Ovary (tissue), 10 donors: ENCODE measurements at places on chromosomes 11 and 22. TPM values are rescaled to one million over a fixed set of nuclear protein-coding genes. Genes with fewer than 3 reads are reported as not detected.

ELMOD1 gene
- 0.17 TPM for polyA plus RNA-seq

PACSIN3 gene
- 25.7 TPM for polyA plus RNA-seq

C22orf31 gene
- polyA plus RNA-seq = 0.20 TPM

SYT13 gene
- not detected for polyA plus RNA-seq

- DNase-seq = no peak
These were observed 288.1 kb upstream of the SORL1-AS1 start for GRCh38 chr11:121740902-121741301.

ABCG4 gene
- 0.06 TPM for polyA plus RNA-seq

DNA sequence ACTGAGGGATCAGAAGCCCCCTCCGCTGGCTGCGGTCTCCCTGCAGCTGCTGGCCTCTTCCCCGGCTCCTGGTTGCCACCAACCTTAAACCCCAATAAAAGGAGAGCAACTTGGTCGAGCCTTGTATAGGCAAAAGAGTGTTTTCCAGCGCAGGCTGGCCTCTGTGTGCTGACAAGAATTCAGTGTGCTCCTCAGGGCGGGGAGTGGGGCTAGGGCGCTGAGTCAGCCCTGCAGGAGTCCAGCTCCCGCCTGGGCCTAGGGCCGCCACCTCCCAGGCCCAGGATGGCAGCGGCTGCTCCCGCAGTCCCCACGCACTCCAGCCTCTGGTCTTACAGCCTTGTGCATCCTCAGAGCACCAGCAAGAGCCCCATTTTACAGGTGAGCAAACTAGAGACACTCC is at the start of gene SHISAL1:
Gene SHISAL1, minus strand, starts transcription at position 186 of the 400 bp plus-strand sequence. CDS start 12,006 bp downstream, outside the sequence.
- no peak for DNase-seq

- DNase-seq = no peak
These were observed 3.8 kb upstream of the CCDC86 start for GRCh38 chr11:60838132-60838531.

GRCh38 chr11:128942817-128943427 is at the start of gene TP53AIP1:
TP53AIP1 (minus strand) TSS chr11:128942871; CDS start chr11:128937818, 5,053 bp downstream.
- DNase-seq = no peak

GRCh38 chr11:113977701-113978100 is 2.8 kb downstream of the HTR3A start:
- DNase-seq = no peak

DNA sequence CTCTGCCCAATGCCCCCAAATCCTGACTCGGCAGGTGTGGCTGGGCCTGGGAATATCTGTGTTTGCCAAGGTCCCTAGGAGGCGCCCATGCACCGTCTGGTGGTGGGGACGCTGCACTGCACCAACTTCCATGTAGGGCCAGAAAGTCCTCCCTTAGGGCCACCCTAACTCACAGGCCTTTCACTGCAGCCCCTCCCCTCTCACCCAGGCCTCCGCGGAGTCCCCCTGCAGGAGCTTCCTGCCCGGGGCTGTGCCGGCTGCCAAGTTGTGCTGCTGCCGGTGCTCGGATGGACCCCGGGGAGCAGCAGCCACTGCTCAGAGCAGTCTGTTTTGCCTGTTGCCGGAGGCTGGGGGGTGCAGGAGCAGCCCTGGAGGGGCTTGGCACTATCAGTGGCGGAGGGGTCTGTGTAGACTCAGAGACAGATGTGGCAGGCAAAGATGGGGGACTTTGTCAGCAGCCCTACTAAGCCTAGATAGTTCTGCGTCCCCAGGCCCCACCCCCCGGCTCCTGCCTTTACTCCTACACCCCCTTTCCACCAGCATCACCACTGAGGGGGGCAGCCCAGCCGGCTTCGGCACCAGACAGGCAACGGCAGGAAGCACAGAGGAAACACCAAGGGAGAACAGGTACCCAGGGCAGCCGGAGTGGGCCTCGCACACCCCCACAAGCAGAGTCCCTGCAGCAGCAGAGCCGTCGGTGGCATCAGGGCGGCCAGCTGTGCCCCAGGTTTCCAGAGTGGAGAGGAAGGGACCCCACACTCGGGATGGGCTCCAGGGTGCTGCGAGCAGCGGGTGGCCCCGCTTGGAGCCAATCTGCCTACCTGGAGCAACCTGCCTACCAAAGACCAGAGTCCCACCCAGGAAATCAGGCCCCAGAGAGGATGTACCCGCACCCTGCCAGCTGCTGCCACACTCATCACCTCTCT is 124.3 kb downstream of the TRIM29 start:
- no peak for DNase-seq

EHF gene
- polyA plus RNA-seq = 0.06 TPM

DNA sequence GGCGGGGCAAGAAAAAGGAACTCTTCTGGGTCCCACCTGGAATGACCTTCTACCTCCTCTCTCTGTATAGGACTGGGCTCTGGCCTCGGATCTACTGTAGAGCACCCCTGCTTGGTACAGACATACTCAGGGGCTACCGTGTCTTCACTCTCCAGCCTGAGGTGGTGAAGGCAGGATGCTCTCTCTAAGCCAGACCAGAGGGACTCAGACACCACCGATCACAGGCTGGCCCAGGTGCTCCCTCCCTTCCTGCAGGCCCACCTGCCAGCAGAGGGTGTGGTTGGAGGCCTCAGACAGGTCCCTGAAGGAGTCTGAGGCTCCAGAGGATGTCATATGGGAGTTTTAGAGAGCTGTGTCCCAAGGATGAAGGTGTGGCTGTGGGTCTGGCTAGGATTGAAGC is 4.1 kb downstream of the NHERF4 start:
- no peak for DNase-seq

- DNase-seq = no peak
These were observed 292.2 kb downstream of the ST3GAL4 start for GRCh38 chr11:126647735-126648134.

DNA sequence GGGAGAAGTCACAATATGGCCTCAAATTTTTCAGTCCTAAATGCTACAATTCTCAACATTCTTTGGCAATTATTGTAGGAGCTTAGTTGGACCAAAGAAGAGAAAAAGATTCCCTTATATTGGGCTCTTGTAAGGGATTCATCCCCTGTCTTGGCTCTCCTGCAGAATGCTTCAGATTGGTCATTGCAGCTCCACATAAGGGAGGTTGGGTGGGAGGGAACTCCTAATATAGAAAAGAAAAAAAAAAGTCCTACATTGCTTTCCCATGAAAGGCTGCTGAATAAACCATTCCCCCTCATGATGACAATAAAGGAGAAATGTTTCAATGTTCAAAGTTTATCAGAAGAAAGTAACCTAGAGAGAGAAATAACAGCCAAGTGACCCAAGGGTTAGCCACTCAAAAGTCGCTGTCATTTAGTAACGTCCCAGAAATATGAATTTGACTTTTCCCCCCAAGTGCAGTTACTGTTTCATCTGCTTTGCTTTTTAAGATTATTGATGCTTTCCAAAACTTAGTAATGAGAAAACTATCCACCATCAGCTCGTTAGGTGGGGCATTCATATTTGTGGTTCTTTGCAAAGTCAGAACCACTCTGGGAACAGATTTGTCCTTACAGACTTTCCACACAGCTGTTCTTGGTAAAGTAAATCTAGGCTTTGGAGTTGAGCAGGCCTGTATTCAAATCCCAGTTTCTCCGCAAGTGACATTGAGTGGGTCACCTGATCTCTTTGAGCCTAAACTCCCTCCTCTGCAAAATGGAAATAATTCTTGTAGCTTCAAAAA is 5.0 kb upstream of the SLC1A2 start:
- DNase-seq = no peak

NCF4 gene
- 4.6 TPM for polyA plus RNA-seq

DNA sequence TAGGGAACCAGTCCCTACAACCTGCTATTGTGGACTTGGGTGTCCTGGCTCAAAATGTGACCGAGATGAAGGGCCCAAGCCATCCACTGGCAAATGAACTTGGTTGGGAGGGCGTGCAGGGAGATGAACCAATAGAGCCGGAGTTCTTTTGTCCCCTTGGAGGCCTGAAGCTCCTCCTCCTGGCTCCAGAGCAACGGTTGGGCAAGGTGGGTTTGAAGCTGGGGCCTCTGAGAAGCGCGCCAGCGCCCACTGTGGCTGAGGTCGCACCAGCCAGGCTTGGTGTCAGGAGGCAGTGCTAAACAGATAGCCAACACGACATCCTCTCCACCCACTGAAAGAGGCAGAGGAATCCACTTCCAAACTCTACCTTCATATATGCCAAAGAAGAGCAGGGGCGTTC is 36.0 kb upstream of the PACSIN2 start:
- DNase-seq = no peak

GRCh38 chr11:57338142-57338541 is at the start of gene P2RX3:
P2RX3 (plus strand) TSS chr11:57338352; CDS start chr11:57338551, 199 bp downstream.
- DNase-seq = no peak

SCUBE1 gene
- polyA plus RNA-seq = 11.1 TPM

LRRC74B gene
- 0.02 TPM for polyA plus RNA-seq

- no peak for DNase-seq
These were observed 95.8 kb upstream of the CHORDC1 start for GRCh38 chr11:90318651-90319050.

DNA sequence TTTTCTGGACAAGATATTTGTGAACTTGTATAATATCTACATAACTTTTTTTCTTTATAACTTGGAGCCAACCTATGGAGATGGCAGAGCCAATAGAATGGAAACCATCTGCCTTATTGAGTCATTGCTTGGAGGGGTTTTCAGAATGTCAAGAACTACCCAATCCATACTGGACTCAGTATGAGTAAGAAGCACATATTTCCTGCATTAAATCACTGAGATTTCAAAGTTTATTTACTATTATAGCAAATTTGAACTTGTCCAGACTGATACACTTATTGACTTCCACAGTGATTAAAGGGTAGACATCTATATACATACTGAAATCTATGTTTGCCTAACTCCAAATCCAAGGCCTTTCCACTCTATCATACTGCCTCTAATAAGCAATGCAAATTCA is 704.0 kb downstream of the KCNA4 start:
- no peak for DNase-seq

- DNase-seq = no peak
These were observed 97.1 kb upstream of the CARD18 start for GRCh38 chr11:105236664-105237063.

BAIAP2L2 gene
- 1.7 TPM for polyA plus RNA-seq

F2 gene
- polyA plus RNA-seq = 0.10 TPM

GALNT18 gene
- 13.2 TPM for polyA plus RNA-seq

STIP1 gene
- polyA plus RNA-seq = 238 TPM

- DNase-seq = no peak
These were observed 39.1 kb upstream of the POU2AF2 start for GRCh38 chr11:111206472-111206871.

DNA sequence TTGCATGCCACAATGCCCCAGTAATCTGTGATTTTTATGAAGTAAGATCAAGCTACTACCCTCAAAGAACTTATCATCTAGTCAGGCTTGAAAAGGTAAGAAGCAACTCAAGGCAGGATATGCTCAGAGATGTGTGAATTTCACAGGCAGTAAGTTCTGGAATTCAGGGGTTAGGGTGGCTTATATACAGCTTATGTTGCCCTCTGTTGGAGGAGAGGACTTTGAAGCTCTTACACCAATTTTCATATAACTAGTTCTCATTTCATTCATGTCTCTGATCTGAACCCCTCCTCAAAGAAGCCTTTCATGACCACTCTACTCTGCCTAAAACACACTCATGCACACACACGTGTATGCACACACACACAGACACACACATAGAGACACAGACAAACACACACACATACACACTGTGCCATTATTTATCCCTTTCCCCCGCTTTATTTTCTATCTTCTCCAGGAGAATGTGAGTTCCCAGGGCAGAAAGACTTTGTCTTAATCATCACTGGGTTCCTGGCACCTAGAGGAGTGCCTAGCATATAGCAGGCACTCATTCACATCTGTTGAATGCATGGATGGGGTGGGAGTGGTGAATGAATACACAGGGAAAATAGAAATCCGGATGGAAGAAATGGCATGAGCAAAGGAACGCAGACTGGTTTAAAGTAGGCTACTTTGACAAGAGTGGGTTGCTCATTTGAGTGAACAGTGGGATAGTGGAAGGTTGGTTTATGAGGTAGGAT is 220.7 kb upstream of the ZBED5 start:
- no peak for DNase-seq

GRCh38 chr11:46352063-46352841 is 5.0 kb downstream of the DGKZ start:
- DNase-seq = peak; percentile 69

DNA sequence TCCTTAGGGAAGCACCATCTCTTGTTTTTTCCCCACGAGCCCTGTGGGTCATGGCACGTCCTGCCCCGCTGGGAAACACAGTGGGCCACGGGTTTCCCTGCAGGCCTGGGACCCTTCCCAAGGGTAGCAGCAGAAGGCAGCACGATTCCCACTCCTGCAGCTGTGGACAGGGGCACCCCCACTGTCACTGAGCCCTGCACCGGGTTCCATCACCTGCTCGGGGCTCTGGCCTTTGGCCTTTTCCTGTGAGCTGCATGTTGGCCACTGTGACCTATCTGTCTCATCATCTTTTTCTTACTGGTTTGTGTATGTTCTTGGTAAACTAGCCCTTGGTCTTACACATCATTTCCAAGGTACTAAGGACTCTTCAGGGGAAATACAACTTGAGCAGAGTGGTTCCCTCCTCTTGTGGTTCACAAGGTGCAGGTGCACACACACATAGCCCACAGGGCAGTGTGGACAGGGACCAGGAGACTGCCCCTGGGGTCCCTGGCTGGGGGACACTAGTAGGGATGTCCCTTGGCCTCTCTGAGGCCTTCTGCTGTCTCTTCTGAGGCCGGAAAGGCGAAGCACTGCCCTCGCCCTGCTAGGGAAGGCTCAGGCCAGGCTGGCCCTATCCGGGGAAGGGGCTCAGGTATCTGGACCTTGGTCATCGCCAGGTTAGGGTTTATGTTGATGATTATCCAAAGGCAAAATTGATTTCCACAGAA is 19.0 kb upstream of the TXNRD2 start:
- DNase-seq = no peak

DNA sequence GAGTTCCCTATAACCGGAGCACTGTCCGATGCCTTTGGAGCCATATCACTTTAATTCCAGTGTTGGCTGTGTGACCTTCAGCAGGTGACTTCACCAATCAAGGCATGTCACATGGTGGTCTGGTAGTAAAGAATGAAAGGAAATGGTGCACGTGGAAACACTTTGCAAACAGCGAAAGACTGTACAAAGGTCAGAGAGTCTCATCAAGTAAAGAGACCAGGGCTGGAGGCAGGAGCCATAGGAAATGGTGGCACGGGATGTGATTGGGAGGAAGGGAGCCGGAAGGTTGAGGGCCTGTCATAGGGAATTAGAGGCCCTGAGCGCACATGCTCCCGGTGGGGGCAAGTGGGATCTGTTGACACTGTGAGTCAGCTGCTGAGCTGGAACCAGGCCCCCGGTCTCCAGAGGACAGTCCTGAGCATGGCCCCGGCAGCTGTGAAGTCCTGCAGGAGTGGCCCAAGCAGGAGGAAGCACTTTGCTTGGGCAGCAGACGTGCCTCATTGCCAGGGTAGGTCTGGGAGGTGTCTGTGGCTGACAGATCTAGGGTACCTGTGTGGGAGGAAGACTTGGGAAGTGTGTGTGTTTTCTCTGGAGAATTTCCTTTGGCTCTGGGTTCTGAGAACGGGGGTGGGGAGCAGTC is 2.0 kb downstream of the DAGLA start:
- no peak for DNase-seq

DNA sequence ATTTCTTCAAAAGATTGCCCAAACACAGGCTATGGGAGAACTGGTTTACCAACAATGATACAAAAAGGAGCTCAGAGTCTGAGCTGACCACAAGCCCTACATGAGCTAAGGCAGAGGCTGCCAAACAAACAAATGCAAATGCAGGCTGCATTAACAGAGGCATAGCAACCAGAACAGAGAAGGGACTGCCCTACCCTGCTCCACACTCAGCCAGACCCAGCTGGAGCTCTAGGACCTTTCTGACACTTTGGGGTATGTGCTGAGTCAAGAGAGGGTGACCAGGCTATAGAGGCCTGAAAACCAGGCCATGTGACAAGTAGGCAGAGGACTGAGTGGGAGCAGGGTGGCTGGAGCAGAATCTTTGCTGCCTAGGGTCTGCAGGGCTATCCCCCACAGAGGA is 17.8 kb upstream of the P2RY2 start:
- no peak for DNase-seq

LRRC55 gene
- 0.48 TPM for polyA plus RNA-seq

CD3D gene
- polyA plus RNA-seq = 11.6 TPM
